ENCODE measurements at places on chromosomes 4 and X.
A peak's percentile ranks its signal among the peaks of the same experiment; 100 is the strongest.

GRCh38 chr4:183747931-183748670 is 89.0 kb downstream of the TRAPPC11 start:
- DNase-seq = peak; percentile 12

DNA sequence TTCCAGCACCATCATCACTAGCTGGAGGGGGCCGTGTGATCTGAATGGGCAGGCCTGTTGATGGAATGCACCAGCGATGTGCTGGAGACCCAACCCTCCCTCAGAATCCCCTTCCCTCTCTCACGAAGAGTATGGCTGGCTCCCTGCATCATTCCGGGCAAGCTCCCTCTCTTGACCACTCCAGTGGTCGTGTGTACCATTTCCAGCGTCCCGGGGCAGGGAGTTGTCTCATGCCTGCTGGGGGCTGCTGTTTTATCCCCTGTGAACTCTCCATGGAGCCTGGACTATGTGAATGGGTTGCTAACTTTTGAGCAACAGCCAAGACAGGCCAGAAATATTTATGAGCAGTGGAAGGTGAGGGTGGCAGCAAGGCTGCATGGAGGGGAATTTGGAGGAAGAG is 8.1 kb downstream of the CSAG1 start:
- DNase-seq = no peak

GRCh38 chrX:19127649-19128168 is 5.4 kb upstream of the ADGRG2 start:
- DNase-seq = peak; percentile 73

GRCh38 chrX:15382813-15383212 is 1.4 kb downstream of the VEGFD start:
- DNase-seq = no peak

- DNase-seq = no peak
These were observed 12.7 kb upstream of the SMIM43 start for GRCh38 chr4:121777625-121778024.

DNA sequence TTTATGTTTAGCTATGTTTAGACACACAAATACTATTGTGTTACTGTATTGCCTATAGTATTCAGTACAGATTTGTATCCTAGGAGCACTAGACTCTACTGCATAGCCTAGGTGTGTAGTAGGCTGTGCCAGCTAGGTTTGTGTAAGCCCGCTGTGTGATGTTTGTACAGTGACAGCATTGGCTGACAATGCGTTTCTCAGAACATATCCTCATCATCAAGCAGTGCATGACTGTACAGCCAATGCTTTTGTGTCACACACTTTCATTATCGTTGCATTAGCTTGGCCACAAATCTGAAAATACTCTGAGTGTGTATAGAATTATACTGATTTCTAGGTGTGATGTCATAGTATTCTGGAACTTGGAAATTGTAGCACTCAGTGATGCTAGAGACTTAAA is 63.4 kb downstream of the CLDN34 start:
- peak; percentile 57 for DNase-seq

GRCh38 chr4:55793479-55793878 is 26.1 kb upstream of the EXOC1L start:
- no peak for DNase-seq

- peak; percentile 93 for DNase-seq
These were observed 100.5 kb downstream of the CLNK start for GRCh38 chr4:10584042-10584441.

DNA sequence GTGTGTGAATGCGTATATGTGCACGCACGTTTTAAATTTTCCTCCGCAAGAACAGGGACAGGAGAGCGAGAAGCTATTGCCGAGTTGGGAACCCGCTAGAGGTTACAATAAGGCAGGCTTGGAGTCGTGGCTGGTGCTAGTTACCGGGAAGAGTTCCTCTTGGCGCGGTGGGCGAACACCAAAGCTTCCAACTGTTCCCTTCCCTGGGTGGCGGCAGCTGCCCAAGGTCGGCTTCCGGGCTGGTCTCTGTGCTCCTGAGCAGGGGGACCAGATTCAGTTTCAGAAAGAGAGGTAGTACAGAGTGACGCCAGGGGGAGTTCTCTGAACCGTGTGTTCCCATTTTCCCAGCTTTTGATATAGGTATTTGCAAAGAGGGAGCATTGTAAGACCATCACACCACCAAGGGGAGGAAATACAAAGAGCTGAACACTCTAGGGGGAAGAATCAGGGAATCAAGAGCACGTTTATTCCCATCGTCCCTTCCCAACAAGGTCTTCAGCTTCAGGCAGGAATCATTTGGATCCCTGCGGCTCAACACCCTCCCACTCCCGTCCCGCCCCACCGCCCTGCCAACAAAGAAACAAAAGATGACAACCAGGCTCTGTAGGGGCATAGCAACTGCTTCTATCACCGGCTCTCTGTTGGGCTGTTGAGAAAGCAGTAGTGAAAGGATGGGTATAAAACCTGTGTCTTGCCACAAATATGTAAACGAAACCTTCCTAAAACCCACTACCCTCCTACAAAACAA is 113.6 kb upstream of the TEX13C start:
- DNase-seq = no peak

DNA sequence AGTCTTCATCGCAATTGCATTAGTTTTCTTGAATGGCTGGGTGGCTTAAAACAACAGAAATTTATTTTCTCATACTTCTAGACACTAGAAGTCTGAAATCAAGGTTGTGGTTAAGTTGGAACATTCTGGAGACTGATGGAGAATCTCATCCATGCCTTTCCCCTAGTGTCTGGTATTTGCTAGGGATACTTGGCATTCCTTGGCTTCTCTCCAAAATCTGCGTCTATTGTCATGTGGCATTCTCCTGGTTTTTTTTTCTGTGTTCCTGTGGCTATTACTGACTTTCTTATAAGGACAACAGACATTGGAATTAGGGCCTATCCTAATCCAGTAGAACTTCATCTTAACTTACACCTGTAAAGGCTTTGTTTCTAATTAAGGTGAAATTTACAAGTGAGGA is 272.8 kb upstream of the EPHA5 start:
- peak; percentile 76 for DNase-seq

- peak; percentile 42 for DNase-seq
These were observed 201.5 kb upstream of the FAM241A start for GRCh38 chr4:111943796-111944203.

Measured in iris pigment epithelial cell (primary cell).